Stimulated activated CD8-positive, alpha-beta memory T cell treated with anti-CD3 and anti-CD28 coated beads, Interleukin-4, amount 100 ng/mL, for 4 hours (primary cell): ENCODE measurements at places on chromosomes 6 and 20.

DNA sequence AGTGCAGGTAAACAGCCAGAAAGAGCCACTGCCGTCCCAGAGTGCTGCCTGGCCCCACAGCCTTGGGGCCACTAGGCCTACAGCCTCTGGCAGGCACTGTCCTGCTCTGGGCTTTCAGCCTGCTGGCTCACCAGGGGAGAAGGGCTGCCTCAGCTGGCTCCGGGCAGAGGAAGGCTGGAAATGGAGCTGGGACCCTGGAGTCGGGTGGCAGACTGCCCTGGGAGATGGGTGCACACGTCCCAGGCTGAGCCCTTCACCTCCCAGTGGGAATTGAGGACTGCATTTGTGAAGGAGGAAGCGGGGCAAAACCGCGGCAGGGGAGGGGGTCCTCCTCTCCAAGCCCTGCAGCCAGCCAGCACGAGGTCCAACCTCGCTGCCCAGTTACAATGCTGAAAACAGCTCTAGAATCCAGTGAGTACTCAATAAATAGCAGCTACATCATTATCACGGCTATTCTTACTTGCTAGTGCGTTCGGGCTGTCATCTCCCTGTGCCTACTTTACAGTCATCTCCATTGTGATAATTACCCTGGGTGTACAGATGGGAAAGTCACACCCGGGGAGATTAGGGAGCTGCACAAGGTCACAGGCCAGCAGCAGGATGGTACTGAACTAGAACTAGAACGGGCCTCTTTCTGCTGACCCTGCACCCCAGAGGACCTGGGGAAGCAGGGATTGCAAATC is 13.1 kb downstream of the ACSS1 start:
- no peak for DNase-seq

GRCh38 chr6:3350252-3350796 is 91.6 kb downstream of the PSMG4 start:
- no peak for DNase-seq

DNA sequence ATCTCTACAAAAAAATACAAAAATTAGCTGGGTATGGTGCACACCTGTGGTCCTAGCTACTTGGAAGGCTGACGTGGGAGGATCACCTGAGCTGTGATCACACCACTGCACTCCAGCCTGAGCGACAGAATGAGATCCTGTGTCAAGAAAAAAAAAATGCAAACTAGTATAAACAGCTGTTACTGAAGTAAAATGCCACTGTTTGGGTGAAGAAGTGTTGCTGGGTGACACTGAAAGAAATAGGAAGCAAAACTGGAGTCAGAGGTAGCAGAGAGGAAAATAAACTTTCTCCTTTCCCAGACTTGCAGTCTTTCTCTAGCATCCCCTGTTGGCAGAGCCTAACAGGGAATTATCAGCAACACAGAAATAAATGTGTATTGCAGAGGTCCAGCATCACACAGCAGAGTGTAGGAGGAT is 241.2 kb upstream of the PREP start:
- DNase-seq, result no peak

DNA sequence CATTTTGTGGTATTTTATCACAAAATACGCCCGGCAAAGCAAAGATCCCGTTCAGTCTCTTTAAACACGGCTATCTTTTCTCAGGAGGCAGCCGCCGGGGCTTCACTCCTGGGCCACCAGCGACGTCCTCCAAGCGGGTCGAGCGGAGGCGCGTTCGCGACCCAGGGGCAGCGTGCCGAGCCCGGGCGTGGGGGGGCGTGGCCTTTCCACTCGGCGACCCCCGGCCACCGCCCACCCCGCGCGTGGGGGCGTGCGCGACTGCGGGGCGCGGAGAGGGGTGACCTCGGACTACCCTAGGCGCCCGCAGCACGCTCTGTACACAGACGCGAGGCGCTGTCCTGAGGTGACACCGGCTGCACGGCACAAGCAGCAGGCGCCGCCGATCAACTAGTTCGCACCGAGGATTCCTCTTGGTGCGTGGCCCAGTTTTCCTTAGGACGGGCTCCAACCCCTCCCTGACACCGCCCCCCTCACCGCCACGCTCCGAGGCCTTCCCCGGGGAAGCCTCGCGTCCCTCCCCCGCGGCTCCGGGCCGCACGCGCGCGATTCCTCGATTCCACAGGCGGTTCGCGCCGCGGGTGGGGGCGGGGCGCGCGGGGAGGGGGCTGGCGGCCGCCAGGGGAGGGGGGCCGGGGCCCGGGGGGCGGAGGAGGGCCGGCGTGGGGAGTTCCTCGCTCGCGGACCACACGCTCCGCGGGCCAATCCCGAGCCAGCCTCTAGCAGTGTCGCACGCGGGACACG is 1.1 kb upstream of the JARID2 start:
- DNase-seq, result peak; percentile 35

GRCh38 chr6:145789443-145789842 is 25.2 kb downstream of the FBXO30 start:
- no peak for DNase-seq

- DNase-seq, result no peak
These were observed 135.7 kb upstream of the SHLD1 start for GRCh38 chr20:5614506-5614905.

- no peak for DNase-seq
These were observed 34.3 kb downstream of the COL12A1 start for GRCh38 chr6:75171567-75171966.

- DNase-seq, result no peak
These were observed 120.9 kb downstream of the TASP1 start for GRCh38 chr20:13517831-13518230.

- DNase-seq, result peak; percentile 17
These were observed 70.3 kb downstream of the SCAND1 start for GRCh38 chr20:35883778-35884540.

GRCh38 chr6:45696738-45697137 is 318.9 kb downstream of the CLIC5 start:
- no peak for DNase-seq

GRCh38 chr6:45557454-45557853 is 179.7 kb upstream of the SUPT3H start:
- DNase-seq, result no peak

DNA sequence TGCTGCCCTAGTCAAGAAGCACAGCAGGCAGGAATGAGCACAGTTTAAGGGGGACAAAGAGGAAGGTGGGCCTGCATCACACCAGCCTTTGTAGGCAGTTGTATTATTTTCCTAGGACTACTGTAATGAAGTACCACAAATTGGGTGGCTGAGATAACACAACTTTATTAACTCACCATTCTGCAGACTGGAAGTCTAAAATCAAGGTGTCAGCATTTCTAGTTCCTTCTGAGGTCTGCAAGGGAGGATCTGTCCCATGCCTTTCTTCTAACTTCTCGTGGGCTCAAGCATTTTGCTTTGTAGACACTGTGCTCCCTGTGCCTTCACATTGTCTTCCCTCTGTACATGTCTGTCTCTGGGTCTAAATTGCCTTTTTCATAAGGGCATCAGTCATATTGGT is 488.5 kb upstream of the JARID2 start:
- DNase-seq, result no peak

- no peak for DNase-seq
These were observed 1.9 kb downstream of the TMEM200A start for GRCh38 chr6:130367767-130368166.

DNA sequence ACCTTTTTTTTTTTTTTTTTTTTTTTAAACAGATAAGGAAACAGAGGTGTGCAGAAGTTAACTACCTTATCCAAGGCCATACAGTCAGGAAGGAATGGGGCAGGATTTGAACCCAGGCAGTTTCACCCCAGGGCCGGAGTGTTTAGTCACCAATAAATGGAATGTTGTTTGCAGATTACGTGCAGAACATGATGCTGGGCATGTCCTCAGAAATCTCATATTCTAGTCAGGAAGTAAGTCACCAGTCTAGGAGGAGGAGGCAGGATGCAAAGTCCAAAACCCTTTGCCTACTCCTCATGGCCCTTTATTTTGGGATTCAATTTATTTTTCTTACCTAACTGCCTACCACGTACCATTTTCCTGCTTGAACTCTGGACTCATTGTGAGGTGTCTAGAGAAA is 57.1 kb upstream of the LRRC1 start:
- no peak for DNase-seq

DNA sequence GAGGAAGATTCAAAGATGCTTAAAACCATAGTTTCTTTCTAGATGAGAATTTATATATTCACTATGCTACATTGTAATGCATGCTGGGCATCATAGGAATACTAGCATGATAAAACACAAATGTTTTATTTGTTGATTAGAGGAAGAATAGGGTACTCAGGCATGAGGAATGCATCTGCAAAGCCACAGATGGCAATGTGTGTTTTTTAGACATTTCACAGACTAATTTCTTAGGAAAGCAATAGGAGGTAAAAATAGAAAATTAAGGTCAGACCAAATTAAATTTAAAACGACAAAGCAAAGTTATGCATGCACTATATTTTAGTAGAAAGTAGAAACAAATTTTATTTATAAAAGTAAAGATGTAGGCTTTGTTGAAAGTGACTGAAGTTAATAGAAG is 2.1 kb downstream of the TTK start:
- no peak for DNase-seq

- DNase-seq, result no peak
These were observed 248.6 kb upstream of the SUPT3H start for GRCh38 chr6:45626087-45626891.

GRCh38 chr20:1182106-1182505 is 2.7 kb downstream of the TMEM74B start:
- no peak for DNase-seq

GRCh38 chr6:12950976-12951375 is 234.4 kb downstream of the PHACTR1 start:
- no peak for DNase-seq

DNA sequence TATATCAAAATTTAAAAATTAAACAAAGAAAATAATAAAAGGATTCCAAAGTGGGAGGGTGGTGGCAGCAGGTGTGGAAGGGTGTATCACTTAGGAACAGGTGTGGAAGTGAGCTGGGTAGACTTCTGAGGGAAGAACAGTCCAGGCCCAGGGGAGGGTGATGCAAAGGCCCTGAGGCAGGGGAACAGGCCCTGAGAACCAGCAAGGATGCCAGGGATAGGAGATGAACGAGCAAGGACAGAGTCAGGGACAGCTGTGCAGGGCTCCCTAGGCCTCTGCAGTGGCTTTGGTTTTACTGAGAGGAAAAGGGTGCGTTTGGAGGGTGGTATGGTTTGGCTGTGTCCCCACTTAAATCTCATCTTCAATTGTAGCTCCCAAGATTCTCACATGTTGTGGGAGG is 9.4 kb upstream of the RAET1E start:
- no peak for DNase-seq

GRCh38 chr20:57048027-57048869 is 218.2 kb downstream of the BMP7 start:
- no peak for DNase-seq

DNA sequence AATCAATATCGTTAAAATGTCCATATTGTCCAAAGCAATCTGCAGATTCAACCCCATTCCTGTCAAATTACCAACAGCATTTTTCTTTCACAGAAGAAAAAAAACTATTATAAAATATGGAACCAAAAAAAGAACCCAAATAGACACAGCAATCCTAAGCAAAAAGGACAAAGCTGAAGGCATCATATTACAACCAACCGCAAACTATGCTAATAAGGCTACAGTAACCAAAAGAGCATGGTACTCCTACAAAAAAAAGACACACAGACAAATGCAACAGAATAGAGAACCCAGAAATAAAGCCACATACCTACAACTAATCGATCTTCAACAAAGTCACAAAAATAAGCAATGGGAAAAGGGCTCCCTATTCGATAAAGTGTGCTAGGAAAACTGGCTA is 49.2 kb downstream of the RNGTT start:
- DNase-seq, result no peak

DNA sequence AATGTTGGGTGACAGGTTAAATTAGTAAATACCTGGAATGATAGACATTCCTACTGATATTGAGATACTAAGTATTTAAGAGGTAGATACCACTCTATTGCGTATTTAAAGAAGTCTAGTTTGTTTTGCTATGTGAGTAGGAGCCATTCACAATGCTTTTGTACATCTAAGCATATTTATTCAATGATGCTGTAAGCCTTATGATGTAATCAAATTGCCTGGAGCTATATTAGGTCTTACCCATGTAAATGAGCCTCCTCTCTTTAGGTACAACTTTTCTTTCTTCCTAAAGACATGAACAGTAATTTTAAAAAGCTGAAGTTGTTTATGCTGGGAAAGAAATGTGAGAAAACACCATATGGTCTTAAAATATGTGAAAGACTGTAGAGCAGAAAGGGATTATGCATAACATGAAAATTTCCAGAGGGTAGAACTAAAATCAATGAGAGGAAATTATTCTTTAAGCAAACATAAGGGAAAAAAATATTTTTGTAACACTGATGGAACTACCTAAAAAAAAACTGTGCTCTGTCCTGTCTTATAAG is 526.7 kb downstream of the EPHA7 start:
- no peak for DNase-seq

- no peak for DNase-seq
These were observed 375.2 kb upstream of the MARCKS start for GRCh38 chr6:113481910-113482309.

DNA sequence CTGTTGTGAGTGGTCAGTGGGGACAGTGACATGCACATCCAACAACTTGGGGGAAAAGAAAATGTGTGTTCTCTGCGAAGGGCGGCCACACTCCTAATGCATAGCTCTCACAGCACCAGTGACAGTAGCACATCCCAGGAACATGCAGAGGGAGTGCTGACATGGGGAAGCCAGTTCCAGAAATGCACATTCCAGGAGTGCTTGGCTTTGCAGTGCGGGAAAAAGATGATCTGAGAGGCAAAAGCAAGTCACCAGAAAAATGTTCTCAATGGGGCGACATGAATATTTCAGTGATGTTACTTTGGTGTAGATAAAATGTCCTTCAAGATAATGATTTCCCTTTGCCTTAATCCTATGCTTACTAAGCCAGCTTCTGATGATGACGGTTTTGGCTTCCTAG is 42.9 kb upstream of the PDE10A start:
- DNase-seq, result no peak

- no peak for DNase-seq
These were observed 44.7 kb upstream of the GNRH2 start for GRCh38 chr20:2998728-2999127.

DNA sequence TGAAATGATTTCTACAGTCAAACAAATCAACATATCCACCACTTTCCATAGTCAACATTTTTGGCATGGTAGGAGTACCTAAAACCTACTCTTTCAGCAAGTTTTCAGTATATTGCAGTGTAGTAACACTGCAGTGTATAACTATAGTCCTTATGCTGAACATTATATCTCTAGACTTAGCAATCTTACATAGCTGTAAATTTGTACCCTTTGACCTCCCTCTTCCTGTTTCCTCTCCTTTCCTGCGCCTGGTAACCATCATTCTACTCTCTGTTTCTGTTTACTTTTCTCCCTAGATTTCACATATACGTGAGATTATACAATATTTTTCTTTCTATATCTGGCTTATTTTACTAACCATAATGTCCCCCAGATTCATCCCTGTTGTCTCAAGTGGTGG is 40.2 kb downstream of the SMAP1 start:
- no peak for DNase-seq

- DNase-seq, result no peak
These were observed 43.3 kb upstream of the MRPS10 start for GRCh38 chr6:42260972-42261371.

- no peak for DNase-seq
These were observed 399.8 kb downstream of the BTBD9 start for GRCh38 chr6:38239719-38240451.

- no peak for DNase-seq
These were observed 161.0 kb downstream of the ASCC3 start for GRCh38 chr6:100719883-100720682.

- no peak for DNase-seq
These were observed 10.0 kb upstream of the PRR18 start for GRCh38 chr6:166318227-166318626.
